Mesenteric fat pad (tissue), 1 donor: ENCODE measurements at places on chromosomes 3 and 15. TPM values are rescaled to one million over a fixed set of nuclear protein-coding genes. Genes with fewer than 3 reads are reported as not detected.

SAMMSON gene
- total RNA-seq = not detected

DNA sequence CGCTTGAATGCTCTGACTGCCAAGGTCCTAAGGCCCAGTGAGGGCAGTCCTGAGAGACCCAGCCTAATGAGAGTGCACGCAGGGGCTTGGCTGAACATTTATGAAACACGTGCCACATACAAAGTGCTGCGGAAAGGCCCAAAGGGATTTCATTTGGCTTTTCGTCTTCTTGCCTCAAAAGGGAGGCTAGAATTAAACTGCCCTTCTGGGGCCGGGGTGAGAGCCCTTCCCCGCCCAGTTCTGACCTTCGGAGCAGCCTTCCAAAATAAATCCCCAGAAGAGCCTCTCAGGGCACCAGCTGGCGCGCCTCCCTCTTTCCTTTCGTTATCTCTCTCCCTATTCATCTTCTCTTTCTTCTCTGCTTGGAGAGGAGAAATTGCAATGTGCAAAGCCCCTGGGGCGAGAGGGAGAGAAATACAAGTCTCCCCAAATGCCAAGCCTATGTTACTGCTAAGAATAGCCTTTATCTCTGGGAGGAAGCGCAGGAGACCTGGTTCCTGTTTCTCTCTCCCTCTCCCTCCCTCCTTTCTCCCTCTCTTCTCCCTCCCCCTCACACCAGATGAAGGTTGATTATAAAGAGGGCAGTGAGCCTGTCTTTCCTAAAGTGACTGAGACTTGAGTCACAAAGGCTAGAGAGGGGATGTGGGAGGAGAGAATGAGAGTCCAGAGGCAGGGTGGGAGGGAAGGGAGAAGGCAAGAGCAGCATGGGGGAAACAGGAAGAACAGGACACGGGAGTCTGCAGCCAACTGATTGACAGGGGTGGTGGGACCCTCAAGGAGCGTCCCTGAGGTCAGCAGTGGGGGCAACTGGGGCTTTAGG is 36.7 kb upstream of the NDUFB4 start:
- no peak for DNase-seq

DNA sequence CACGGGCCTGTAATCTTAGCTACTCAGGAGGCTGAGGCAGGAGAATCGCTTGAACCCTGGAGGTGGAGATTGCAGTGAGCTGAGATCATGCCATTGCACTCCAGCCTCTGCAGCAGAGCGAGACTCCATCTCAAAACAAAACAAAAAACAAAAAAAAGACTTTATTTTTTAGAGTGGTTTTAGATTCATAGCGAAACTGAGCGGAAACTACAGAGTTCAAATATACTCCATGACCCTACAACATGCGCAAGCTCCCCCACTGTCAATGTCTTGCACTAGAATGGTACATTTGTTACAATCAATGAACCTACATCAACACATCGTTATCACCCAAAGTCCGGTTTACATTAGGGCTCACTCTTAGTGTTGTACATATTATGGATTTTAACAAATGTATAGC is 2.2 kb upstream of the CRTAP start:
- no peak for DNase-seq

HGD gene
- total RNA-seq = 0.80 TPM

TEX264 gene
- 35.4 TPM for total RNA-seq

DNA sequence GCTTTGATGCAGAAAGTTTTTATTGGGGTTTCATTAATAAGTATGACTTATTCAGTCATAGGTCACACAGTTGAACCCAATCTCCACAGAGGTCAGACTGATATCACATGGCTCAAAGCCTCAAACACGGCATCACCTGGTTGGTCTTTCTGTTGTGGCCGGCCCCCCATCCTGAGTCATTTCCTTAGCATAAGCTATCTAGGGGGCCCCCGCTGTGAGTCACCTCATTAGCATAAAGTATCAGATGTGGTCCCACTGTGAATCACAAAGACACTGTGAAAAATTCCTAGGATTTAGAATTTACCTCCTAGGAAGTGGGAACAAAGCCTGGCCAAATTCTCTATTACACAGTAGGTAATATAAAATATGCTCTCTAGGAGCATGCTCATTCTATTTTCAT is 502.2 kb downstream of the PYDC2 start:
- DNase-seq = no peak

COPG1 gene
- 183 TPM for total RNA-seq

SMCO1 gene
- not detected for total RNA-seq

DNA sequence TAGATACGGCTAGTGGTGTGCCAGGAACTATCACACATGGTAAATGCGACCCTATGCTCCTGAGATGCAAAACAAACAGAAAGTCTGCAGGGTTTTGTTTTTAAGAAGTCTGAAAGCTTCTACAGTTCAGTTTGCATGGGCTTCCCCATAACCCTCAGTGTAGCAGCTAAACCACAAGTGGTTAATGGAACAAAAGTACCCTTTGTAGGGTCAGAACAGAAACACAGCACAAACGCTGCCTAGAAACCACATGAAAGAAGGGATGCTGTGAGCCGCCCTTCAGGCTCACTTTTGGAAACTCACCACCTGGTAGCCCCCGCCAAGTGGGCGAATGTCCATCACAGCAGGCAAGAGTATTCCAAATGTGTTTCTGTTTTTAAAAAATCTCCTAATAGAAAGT is 46.2 kb downstream of the CTDSPL start:
- no peak for DNase-seq

GRCh38 chr15:91941871-91942658 is 88.6 kb downstream of the SLCO3A1 start:
- DNase-seq = no peak

GRCh38 chr15:50222181-50222580 is 40.2 kb downstream of the SLC27A2 start:
- no peak for DNase-seq

POLQ gene
- 0.51 TPM for total RNA-seq

DNA sequence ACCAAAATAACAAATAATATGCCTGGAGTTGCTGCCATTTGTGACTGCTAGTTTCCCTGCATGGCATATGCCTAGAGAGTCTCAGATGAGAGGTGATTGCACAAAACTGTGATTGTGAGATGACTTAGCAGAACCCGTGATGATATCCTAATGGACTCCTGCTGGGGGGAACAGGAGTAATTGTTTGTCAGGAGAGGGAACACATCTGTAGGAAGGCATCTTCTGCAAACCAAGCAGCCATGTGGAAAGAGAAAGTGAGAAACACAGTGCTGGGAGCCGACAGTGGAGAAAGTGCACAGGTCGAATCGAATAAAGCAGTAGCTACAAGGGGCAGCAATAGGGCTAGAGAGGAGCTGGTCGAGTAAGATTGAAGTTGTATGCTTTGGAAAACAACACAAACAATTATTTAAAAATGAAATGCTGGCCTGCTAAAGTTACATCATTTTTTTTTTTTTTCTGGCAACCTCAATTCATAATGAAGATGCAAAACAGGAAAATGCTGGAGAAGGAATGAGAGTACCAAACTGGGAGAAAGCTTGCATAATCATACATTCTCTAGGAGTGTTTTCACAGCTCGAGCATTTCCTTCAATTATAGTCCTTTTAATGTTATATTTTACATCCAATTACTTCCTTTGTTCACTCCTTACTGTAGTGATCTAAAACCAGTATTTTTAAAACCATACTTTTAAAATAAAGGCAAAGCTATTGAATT is 494.2 kb upstream of the AGTR1 start:
- DNase-seq = no peak

GRCh38 chr3:77412584-77412983 is 372.7 kb downstream of the ROBO2 start:
- no peak for DNase-seq

GLDN gene
- total RNA-seq = 194 TPM

GRCh38 chr3:140924097-140924873 is 17.4 kb upstream of the SLC25A36 start:
- no peak for DNase-seq

RABL3 gene
- 29.6 TPM for total RNA-seq

- no peak for DNase-seq
These were observed 41.6 kb downstream of the IMPG2 start for GRCh38 chr3:101278727-101279126.

GRCh38 chr3:70990723-70991122 is 592.8 kb downstream of the FOXP1 start:
- no peak for DNase-seq

DNA sequence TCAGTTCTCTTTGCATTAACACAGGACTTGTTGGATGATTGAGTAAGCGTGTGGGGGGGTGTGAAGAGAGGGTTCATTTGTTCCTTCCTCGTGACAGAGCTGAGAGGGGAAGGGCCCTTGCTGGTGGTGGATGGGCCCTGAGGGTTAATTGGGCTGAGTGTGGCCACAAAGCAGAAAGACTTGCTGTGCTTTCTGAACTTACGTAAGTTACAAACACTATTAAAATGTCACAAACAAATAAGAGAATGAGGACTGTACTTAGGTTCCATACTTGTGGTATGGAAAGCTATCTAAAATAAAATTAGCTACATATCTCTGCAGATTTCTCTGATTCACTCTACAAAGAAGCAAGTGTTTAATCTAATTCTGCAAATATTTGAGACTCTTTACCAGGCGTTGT is 231.3 kb downstream of the LPP start:
- DNase-seq = no peak

GRCh38 chr15:61748529-61748928 is 311.7 kb downstream of the VPS13C start:
- DNase-seq = no peak

DNA sequence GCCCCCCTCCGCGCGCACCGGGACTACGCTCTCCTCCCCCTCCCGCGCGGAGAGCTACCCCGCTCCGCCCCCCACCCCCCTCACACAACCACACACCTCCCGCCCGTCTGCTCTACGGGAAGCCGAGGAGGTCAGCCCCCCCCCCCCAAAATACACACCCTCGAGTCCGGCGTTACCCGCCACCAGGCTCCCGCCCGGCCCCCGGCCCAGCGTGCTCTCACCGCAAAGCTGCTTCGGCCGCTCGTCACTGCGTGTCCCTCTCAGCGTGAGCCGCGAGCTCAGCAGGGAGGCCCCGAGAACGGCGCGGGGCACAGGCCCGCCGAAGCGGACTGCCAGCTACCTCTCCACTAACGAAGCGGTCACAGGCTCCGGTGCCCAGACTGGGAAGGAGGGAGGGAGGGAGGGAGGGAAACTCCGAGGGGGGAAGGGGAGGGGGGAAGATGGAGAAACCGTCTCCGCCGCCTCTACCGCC is 252 bp downstream of the SIN3A start:
- DNase-seq = no peak

GOLGA8Q gene
- total RNA-seq = 0.96 TPM

AGTR1 gene
- 19.8 TPM for total RNA-seq

DNA sequence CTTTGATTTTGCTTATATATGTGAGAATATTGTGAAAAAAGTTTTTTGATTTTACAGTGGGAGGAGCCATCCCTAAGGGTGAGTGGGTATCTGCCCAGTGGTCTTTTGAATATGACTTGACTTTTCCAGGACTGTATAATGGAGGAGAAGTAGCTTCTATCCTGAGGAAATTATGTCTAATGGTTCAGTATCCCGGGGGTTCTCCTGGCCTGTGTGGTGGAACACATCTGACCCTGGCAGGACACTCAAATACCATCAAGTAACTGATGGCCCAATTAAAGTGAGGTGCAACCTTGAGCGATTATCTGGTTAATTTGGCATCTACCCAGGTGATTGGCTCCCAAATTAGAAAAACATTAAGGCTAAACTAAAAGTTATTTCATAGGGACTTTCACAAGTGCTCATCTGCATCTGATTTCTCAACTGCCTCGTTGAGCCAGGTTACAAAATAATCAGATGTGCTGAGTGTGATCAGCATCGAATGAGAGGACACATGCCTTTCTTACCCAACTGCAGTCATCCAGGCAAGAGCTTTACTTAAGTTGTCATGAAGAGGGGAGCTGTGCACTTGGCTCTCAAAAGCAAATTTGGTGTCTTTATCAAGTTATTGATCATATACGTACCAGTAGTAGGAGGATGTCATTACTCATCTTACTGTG is 201.4 kb downstream of the IL5RA start:
- DNase-seq = no peak

FOXL2 gene
- total RNA-seq = not detected

DNA sequence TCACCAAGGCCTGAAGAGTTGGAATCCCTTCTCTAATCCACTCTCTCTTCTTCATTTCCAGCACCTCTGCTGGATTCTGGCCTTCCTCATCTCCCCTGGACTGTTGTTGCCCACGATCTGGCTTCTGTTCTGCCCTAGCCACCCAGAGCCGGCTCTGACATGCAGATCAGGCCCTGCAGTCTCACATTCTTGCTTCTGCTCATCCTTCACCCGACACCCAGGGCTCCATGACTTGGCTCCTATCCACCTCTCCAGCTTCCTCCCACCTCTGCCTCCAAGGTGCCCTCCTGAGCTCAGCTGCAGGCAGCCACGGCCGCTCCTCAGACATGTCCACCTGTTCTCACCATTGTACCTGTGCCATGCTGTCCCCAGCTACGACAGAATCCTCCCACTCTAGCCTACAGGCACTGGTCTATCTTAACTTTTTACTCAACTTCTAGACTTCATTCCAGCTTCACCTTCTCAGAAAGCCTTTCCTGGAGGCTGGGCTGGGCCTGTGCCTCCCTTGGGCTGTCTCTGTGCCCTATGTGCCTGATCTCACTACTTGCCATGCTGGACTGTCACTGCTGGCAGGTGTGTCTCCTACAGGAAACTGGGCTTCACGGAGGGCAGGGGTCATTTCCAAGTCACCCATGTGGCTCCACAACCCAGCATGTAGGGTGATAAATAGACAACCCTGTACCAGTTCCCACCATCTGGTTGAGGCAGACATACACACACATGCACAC is 16.0 kb upstream of the TBC1D21 start:
- DNase-seq = no peak

GRCh38 chr15:91216000-91216399 is 115.9 kb downstream of the SV2B start:
- no peak for DNase-seq

DNA sequence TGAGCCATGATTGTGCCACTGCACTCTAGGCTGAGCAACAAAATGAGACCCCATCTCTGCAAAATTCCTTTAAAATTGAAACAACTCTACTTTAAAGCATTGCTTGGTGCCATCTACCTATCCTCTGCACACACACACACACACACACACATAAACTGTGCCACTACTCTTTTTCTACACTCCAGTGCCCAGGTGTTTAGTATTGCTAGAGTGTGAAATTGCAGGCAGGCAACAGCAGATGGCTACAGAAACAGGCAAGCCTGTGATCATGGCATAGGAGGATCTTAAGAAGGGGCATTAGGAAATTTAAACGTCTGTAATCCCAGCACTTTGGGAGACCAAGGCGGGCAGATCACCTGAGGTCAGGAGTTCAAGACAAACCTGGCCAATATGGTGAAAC is 39.0 kb downstream of the SIDT1 start:
- DNase-seq = no peak

GRCh38 chr3:190491533-190492054 is 22.3 kb upstream of the IL1RAP start:
- no peak for DNase-seq

GRCh38 chr15:68376447-68377060 is 55.4 kb downstream of the ITGA11 start:
- DNase-seq = peak; percentile 49

ADAMTSL3 gene
- total RNA-seq = 5.8 TPM

HEG1 gene
- total RNA-seq = 102 TPM

DNA sequence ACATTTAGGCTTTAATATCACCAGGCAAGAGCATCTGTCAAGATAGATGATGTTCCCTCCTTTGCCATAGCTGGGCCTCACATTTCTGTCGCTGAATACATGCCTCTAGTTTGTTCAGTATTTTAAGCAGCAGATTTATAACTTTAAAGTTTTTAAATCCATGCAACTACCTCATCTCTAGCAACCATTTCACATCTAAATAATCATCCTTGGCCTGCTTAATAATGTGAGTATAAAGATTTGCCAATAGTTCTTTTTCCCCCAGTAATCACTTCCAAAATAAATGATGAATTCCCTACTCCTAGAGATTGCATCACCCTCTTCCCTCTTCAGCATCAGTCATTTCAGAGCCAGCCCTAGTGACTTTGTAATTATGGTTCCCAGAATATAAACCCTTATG is 36.2 kb upstream of the FILIP1L start:
- no peak for DNase-seq

GHSR gene
- not detected for total RNA-seq
